HCT116 (cell line): ENCODE measurements at places on chromosomes 13 and 19.

- DNase-seq: no peak
Measured at GRCh38 chr19:31334101-31334848, 15.0 kb downstream of the TSHZ3 start.

- no peak for DNase-seq
Measured at GRCh38 chr13:77548095-77548494, 12.6 kb downstream of the SCEL start.

GRCh38 chr13:23870356-23871140, 18.7 kb downstream of the MIPEP start:
- DNase-seq: no peak

GRCh38 chr19:13207846-13208671, 57.8 kb downstream of the IER2 start:
- DNase-seq: no peak

DNA sequence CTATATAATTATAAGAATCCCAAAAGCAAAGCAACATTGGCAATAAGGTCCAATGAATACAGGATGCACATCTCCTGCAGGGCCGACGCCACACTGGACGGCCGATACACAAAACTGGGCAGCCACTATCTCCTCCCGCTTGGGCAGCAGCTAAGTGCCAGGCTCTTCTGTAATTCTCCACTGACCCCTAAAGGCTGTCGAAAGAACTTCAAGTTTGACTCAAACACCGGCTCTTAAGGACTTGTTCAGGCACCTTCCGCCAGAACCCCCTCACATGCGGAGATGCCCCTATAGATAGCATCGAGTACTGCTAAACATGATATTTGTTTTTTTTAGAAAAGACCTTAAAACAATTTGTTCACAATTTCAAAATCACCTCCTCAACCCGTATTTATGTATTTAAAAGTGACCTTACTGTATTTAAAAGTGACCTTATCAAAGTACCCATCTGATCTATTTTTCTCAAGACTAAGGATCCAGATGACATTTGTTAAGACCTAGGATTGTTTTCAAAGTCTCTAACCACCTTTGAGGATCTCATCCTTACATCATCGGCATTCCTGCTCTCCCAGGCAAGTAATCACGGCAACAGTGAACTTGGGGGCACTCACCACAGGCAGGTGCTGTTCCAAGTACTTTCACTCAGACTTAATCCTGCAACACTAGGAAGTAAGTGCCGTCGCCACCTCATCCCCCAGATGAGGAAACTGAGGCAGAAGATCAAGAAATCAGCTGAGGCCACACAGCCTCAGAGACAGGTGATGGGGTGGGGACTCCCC, 77.8 kb downstream of the TUBGCP3 start:
- peak; percentile 53 for DNase-seq

GRCh38 chr13:113080901-113081521, 24.6 kb upstream of the F7 start:
- no peak for DNase-seq

DNA sequence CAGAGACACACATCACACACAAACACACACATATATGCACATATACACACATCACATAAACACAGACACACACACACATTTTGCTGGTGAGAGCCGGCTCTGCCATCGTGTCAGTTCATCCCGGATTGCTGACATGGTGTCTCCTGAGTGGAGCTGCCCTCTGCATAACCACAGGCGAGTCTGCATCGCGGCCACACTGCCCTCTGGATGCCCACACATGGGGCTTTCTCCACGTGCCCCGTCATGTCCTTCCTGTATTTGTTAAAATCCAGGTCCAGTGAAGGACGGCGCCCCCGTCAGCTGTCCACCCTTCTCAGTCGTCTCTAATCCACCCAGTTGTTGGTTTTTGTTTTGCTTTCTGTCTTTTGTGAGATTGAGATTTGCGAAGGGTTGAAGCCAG, 52.6 kb upstream of the F7 start:
- no peak for DNase-seq

DNA sequence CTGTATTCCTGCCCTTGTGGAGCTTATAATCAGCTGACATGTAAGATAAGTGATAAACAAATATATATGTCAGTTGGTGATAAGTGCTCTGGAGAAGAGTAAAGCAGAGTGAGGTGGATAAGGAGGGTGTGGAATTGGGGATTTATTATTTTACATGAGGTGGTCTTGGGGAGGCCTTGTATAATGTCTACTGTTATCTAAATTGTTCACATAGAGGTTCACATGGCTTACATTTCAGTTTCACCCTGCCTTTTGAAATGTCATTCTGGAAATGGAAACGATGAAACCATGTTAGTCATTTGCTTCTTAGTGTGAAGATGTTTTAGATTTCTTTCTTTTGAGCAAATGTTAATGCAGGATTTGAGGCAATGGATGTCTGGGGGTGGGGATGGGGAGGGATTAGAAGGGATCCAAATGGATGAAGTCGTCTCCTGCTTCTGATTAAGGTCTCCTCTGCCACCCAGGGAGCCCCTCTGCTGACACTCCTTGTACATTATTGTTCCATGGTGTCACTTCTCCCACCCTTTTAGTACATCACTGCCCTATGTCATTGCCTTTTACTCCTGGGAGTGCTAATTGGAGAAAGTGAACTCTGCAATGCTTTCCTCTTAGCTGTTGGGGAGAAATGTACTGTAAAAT, 14.0 kb downstream of the B3GLCT start:
- DNase-seq: no peak
